Neuronal stem cell (in vitro differentiated cells): ENCODE measurements at places on chromosomes 2 and 18.

DNA sequence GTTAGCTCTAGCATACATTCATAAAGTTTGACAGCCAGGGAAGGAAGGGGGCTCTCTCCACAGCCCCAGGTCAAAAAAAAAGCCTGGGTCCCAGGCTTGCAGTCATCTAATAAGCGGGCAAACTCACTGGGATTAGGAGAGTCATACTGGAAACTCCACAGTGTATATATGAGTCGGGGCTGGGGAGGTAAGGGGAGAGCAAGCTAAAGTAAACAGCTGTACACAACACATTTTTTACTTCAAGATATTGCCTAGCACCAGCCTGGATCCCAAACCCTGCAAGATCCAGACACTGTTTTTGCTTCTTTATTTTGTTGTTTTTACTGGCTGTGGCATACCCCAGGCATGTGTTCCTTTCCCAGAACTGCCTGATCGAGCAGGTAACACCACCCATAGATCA, 291.3 kb upstream of the TANK start:
- no peaks in the 10 kb centered on the region for H3K27me3 ChIP-seq
- no peaks in the 10 kb centered on the region for H3K36me3 ChIP-seq
- no peak overlapping the region for H3K4me3 ChIP-seq
- H3K4me1 ChIP-seq: no peaks in the 10 kb centered on the region

DNA sequence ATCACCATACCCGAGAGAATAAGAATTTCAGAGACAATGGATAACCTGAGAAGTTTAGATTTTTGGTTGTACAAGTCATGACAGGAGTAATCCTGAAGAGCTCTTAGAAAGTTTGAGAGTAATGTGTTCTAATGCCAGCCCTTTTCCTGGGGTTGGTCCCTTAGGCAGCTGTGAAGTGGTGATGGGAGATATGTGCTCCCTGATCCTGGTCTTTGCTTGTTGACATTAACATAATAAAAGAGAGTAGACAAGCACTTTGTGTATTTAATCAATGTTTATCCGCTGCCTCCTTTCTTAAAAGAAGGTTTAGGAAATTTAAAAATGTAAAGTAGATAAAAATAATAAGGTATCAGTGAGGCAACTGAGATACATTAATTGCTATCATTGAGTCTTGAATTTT, 13.8 kb upstream of the DSC3 start:
- H3K4me1 ChIP-seq: peaks cover 5% of the 10 kb centered on the region
- no peak for DNase-seq
- no peaks in the 10 kb centered on the region for H3K36me3 ChIP-seq
- no peaks in the 10 kb centered on the region for H3K27me3 ChIP-seq
- H3K4me3 ChIP-seq: no peak overlapping the region

DNA sequence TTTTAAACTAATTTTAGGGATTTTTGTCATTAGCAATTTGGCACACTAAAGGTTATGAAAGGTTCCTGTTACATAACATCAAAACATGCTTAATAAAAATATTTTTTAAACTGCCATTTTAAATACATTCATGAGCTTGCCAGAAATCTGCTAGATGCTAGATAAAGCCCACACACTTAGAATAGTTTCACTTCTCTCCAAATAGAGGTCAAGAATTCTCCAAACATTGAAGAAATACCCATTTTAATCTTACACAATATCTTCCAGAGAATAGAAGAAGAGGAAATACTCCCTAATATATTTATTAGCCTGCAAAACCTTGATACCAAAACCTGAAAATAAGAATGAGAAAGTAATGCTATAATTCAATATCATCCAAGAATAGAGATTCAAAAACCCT, 247.5 kb downstream of the PTH2R start:
- no peak overlapping the region for H3K4me3 ChIP-seq
- no peaks in the 10 kb centered on the region for H3K4me1 ChIP-seq
- no peak overlapping the region for H3K27ac ChIP-seq
- no peak for DNase-seq

DNA sequence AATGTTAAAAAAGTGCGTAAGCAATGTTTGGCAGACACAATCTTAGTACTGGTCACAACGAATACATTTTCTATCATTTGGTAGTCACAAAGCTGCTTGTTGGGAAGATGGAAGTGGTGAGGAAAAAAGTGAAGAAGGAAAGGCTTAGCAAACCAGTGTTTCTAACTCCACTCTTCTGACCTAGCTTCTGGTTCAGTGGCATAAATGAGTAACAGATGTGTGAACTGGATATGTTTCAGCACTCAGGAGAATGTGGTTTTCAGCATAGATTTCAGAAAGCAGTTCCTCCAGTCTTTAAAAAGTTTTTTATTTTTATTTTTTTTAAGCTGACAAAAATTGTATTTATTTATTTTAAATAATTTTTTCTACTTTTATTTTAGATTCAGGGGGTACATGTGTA, 357.1 kb downstream of the CPS1 start:
- H3K36me3 ChIP-seq: no peaks in the 10 kb centered on the region
- no peak overlapping the region for H3K4me3 ChIP-seq
- no peak overlapping the region for H3K27ac ChIP-seq
- H3K4me1 ChIP-seq: no peaks in the 10 kb centered on the region
